ENCODE measurements at places on chromosomes 2 and 18. TPM values are rescaled to one million over a fixed set of nuclear protein-coding genes. Genes with fewer than 3 reads are reported as not detected.

- DNase-seq = no peak
Measured at GRCh38 chr18:56086176-56086575, 498.2 kb upstream of the TCF4 start.

DNA sequence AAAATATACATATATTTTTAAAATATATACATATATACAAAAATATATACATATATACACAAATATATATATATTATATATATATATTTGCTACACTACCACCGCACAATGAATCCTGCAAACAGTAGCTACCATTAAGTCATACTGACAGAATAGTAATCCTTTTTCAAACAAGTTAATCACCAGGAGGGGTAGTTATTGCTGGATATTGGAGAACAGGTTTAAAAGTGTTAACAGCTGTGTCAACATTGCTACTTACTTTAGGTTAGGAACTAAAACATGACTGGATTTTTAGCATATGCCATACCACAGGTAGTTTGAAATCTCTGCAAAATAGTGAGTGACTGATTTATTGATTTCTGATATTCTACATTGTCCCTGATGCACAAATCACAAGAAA, 529.1 kb upstream of the CDH7 start:
- DNase-seq = no peak

MEMO1 gene
- polyA plus RNA-seq = 23.7 TPM

- DNase-seq = no peak
Measured at GRCh38 chr2:225033440-225034318, 8.6 kb downstream of the DOCK10 start.

- DNase-seq = no peak
Measured at GRCh38 chr2:234643407-234643806, 146.5 kb upstream of the ARL4C start.

NDUFAF7 gene
- polyA plus RNA-seq = 8.4 TPM

DNA sequence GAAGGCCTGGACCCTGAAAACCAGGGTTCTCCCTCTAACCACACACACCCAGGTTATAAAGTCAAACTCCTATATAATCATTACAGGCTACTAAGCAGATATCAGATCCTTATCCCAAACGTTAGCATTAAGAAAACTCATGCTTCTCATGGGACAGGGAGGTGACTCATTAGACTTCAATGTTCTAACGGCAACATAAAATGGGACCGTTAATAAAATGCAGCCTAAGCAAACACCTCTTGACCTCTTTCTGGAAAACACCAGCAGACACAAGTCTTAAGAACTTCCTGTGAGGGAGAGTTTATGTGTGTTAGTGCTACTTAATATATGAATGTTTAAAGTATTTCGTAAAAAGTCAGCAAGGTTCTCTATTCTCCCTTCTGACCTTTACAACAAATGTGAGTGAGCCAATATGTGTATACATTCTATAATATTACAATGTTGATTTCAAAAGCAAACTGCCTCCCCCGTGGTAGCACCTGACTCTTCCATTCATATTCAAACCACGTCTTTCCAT, 31.7 kb downstream of the LPIN2 start:
- DNase-seq = no peak

NT5DC4 gene
- polyA plus RNA-seq = not detected

DNA sequence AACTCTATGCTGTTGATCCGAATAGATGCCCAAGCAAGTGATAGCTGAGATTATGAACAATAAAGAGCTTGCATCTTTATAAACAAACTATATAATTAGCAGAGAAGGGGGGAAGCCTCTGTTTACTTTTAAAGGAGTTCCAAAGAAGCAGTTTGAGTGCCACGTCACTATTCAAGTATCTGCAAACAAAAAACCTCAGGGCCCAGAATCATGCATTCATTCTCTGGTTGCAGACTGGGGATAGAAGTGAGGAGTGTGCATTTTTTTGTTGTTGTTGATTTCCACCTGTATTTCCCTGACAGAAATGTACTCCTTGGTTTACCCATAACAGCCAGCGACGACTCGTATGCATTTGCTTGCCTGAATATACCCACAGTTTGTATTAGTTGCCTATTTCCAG, 264.3 kb downstream of the PTGR3 start:
- DNase-seq = no peak

DNA sequence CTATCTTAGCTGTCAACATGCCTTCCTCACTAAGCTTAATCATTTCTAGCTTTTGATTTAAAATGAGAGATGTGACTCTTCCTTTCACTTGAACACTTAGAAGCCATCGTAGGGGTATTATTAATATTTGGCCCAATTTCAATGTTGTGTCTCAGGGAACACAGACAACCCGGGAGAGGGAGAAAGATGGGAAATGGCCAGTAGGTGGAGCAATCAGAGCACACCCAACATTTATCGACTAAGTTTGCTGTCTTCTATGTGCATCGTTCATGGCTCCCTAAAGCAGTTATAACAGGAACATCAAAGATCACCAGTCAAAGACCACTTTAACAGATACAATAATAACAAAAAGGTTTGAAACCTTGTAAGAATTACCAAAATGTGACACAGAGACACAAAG, 110.2 kb downstream of the OLA1 start:
- DNase-seq = no peak

MC2R gene
- polyA plus RNA-seq = not detected

FAM210A gene
- 18.8 TPM for polyA plus RNA-seq

- DNase-seq = no peak
Measured at GRCh38 chr2:144240656-144241339, 279.1 kb downstream of the ZEB2 start.

- peak; percentile 67 for DNase-seq
Measured at GRCh38 chr2:160407393-160408172, 86.0 kb downstream of the RBMS1 start.

DNA sequence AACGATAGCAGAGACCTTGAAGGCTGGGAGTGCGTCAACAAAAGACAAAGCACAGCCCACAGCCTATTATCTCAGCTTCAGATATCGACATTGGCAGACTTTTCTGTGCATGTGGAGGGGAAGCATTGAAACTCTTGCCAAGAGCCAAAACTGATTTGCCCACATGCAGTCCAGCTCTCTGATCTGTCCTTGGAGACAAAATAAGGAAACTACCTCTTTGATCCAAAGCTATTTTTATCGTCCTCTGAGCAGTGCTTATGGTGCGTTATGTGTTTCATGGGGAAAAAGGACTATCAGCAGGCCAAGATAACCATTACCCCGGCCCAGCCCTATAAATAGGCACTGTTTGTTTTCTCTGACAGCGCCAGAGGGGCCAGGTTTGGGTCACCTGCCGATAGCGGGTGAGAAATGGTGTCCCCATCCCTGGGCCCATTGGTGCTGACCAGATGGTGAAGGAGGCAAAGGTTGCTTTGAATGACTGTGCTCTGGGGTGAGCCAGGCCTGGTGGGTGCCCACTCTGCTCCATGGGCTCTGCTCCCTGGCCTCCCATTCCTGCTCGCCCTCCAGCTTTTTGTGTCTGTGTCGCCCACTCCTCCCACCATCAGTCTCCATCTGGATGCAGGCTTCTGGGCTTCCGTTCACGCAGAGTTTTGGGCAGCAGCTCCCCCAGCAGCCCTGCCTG, 176.1 kb upstream of the HS6ST1 start:
- no peak for DNase-seq

NAT8 gene
- polyA plus RNA-seq = not detected

SKOR2 gene
- not detected for polyA plus RNA-seq

DNA sequence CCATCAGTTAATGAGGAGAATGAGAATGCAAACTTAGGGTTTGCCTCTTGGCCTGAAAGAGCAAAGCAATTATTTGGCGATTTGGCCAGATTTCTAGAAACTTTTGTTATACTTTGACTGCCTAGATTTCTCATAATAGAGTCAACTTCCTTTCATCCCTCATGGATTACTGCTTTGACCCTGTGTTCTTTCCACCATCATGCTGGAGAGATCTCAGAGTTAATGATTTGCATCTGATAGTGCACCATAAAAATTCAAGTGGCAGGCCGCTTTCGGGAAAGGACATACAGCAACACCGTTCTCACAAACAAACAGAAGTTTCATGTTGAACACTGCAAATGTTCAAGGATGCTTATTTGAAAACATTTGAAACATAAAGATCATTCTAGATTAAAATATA, 143.7 kb upstream of the ZFP36L2 start:
- no peak for DNase-seq

GRCh38 chr2:189654641-189655040, 6.6 kb upstream of the ASNSD1 start:
- no peak for DNase-seq

TMEM163 gene
- polyA plus RNA-seq = not detected

TMEM247 gene
- polyA plus RNA-seq = not detected

- DNase-seq = no peak
Measured at GRCh38 chr2:23617811-23618215, 232.8 kb downstream of the KLHL29 start.

DNA sequence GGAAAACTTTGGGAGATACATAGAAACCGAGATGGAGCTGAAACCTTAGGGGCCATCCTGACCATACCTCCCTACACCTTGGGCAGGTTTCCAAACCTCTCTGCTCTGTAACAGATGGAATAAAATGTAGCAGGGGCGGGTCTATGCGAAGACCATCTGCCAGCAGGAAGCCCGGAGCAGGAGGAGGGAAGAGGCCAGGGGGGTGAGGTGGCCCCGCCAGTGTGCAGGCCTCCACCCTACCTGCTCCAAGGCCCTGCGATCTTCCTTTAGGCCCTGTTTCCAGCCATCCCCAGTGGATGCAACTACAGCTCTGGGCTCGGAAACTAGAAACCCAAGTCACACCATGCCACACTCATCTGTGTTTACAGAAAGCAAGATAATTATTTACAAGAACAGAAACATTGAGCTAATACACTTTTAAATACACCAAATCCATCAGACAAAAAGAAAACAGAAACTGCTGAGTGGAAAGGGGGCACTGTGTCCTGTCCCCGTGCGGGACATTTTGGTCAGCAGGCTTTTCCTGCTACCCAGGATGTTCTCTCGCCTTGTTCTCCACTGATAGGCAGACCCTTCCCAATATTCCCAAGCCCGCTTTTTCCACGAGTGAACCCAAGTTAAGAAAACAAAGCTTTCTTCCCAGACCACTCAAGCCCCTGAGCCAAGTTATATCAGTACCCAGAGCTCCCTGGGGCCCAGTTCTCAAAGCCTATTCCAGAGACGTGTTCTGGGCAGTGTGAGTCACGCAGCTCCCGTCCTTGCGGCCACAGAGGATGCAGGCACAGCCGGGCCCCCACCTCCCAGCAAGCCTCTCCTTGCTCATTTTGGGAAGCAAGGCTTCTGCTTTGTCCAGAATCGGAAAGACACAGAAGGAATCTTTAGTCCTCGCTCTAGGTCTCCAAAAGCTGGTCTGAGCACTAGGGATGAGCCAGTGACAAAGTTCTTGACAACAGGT, 17.3 kb downstream of the CIB4 start:
- DNase-seq = no peak

DNA sequence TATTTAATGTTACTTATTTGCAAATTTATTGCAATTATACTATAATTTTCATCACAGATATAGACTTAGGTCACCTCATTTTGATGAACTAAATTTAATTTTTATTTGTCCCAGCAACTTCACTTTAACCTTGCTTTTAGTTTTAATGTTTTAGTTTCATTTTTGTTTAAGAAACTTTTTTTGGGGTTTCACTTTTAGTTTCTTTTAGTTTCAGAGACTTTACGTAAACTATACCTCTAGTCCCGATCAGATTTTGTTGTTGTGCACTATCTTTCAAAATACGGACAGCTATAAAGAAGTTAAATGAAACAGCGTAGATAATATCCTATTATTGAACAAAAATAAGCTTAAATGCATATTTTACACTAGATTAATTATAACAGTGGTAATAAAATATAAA, 460.5 kb downstream of the ERBB4 start:
- no peak for DNase-seq

- no peak for DNase-seq
Measured at GRCh38 chr18:52933356-52933755, 593.4 kb downstream of the DCC start.

VIT gene
- not detected for polyA plus RNA-seq

GPR17 gene
- not detected for polyA plus RNA-seq

GRCh38 chr2:96843538-96844268, at the start of gene ANKRD23:
Gene ANKRD23 (minus strand): TSS chr2:96844021. CDS start chr2:96843992, 29 bp downstream.
- no peak for DNase-seq

SOX11 gene
- not detected for polyA plus RNA-seq

NOSTRIN gene
- not detected for polyA plus RNA-seq

GRCh38 chr2:232537079-232537478, 2.4 kb upstream of the CHRNG start:
- no peak for DNase-seq

TIGD1 gene
- polyA plus RNA-seq = 14.2 TPM

ZNF892 gene
- polyA plus RNA-seq = 0.88 TPM

DNA sequence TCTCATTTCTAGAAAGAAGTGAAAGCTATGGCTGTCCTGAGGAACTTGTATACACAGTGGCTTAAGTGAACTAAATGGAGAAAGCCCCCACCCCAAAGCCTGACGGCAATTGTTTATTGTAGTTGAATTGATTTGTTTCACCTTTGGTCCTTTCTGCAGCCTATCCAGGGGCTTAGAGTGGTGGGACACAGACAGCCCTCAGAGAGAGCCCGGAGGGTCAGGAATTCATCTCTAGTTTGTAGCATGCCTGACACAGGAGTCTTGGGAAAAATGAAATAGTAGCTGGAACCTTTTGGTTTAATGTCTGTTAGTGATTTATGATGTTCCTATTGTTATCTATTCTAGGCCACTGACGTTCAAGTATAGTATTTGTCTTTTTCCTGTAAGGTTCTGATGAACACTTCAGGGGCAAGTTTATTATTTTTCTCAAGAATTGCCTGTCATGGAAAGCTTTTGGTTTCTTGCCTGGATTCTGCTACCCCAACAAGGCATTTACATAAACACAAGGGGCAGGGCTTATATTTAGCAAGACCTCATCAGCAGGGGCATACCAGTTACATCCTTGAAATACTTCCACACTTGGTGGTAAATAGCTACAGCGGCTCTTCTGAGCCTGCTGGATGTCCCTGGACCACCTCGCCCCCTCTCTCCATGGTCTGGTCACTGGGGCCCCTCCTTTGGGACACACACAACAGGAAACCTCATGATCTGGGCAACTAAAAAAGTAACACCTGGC, 44.4 kb downstream of the KCNE4 start:
- DNase-seq = no peak

SCYGR4 gene
- not detected for polyA plus RNA-seq

GRCh38 chr2:45404807-45405297, 206.2 kb downstream of the SRBD1 start:
- DNase-seq = no peak
